ENCODE measurements at places on chromosomes 6 and 20. TPM values are rescaled to one million over a fixed set of nuclear protein-coding genes. Genes with fewer than 3 reads are reported as not detected.

DNA sequence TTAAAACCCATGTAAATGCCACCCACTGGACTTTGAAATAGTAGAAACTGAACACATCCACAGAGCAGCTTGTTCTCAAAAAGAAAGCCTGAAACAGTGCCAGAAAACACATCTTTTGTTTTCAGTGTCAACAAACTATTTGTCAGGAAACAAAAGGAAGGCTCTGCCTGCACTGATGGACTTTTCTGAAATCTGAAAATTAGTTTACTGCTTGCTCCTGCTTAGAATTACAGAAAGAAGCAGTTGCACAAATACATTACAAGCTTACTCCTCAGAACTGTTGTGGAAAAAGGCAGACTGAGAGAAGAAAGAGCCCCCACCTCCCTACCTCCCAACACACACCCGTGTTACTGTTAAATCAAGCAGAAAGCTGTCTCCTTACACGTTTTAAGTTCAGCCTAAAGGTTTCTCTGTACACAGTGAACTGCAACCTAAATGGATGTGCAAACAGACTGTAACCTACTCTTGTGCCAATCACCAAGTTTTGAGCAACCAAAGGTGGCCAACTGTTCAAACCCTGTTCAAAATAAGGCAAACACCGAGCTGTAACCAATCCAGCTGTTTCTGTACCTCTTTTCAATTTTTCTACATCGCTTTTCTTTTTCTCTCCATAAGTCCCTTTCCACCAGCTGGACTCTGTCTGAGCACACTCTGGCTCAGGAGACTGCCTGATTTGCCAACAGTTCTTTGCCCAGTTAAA lies 43.7 kb downstream of the FRK start:
- DNase-seq, result no peak

DNA sequence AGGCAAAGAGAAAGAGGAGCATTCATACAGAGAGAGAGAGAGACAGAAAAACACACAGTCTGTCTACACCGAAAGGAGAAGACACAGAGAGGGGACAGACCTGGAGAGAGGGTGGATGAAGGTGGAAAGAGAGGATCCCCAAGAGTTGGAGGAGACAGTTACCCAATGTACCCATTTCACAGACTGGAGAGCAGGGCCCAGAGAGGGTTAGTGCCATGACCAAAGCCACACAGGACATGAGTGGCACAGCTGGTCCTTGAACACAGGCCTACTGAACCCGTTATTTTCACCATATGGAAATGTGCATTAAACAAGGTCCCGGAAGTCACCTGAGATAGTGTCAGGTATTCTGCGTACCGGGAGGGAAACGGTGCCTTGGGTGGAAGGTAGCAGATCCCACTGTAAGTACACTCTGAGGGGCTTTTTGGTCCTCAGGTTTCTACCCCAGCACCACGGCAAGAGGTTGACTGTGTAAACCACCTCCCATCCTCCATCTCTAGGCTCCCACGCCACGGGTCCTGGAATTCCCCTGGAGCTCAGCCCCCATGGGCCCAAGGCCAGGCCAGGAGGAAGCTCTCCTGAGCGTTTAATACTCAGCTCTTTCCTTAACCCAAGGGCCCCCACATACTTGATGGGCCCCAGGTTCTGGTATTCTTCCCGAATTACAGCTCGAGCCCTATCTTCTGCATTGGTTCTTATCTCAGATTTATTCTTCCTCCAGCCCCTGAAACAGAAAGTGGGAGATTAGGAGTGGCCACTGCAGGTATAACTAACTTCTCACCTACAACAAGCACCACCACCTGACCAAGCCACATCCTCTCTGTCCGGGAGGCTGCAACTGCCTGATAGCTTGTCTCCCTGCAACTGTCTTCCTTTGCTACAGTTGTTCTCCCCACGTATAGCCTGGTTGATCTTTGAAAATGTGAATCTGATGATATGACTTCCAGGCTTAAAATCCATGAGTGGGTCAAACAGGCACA lies 38.4 kb upstream of the OCSTAMP start:
- peak; percentile 5 for DNase-seq

The RAMACL gene
- 0.52 TPM for total RNA-seq

The ZC2HC1B gene
- total RNA-seq, result not detected

The SLC17A9 gene
- total RNA-seq, result 0.22 TPM

DNA sequence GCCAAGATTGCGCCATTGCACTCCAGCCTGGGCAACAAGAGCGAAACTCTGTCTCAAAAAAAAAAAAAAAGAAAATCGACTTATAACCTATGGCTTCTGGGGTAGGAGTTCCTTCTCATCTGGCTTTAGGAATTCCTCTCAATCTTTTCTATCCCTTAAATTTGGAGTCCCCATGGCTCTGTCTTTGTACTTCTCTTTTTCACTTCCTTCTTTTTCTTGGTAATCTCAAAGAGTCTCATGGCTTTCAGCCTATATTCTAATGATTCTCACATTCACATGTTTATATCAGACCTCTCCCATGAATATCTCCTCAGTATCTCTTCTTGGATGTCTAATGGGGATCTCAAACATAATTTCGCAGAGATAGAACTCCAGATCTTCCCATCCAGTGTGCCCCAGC lies 42.8 kb upstream of the RALGAPA2 start:
- DNase-seq, result no peak

- DNase-seq, result no peak
These were observed 2.8 kb upstream of the BTN3A3 start for GRCh38 chr6:26437550-26437949.

GRCh38 chr20:23009636-23010035 lies 25.5 kb upstream of the SSTR4 start:
- DNase-seq, result no peak

The GRM4 gene
- total RNA-seq, result not detected

GRCh38 chr6:161959072-161959471 lies 685.2 kb upstream of the AGPAT4 start:
- no peak for DNase-seq

DNA sequence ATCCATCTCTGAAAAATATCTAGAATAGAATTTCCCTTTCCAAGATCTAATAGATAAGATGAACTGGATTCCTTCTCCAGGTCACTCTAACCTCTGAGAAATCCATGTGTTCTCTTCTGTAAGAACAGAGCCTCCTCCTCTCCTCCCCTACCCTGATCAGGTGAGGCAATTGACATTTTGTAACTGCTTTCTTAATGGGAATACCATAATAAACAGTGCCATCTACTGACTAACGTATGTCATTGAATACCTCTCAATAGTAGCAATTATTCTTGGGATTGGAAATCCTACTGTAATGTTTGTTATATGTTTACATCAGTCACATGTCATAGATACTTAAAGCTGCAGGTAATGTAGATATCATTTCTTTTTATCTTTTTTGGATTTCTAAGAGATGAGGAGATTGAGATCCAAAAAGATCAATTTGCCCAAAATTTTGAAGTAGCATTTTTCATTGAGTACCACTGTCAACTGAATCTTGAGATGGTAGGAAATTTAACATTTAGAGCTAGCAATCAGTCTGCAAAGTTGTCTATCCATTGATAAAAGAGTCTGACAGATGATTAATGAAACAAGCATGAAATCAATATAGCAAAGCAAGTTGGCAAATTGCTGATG lies 365.8 kb upstream of the HSF2 start:
- DNase-seq, result no peak

The MYB gene
- total RNA-seq, result 0.95 TPM

DNA sequence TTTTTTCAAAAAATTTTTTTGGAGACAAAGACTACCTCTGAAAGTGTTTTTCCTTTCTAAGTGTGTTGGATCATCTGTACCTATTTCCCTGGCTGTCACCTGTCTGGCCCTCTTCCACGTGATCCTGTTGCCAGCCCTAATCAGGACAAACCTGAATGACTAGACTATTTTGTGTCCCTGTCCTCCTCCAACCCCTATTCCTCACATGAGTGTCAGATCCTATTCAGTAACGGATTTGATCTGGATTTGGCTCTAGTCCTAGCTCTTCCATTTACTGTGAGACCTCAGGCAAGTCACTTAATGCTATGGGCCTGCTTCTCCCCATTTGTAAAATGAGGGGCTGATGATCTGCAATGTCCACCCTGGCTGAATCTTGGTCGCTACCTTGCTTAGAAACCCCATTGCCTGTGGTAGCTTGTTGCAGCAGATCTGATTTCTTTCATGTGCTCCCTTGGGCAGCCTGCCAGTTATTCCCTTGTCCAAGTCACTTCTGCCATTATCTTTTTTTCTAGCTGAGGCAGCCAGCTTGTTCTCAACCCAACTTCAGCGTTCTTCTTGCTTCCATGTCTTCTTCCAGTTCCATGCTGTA lies 4.8 kb downstream of the PHF20 start:
- DNase-seq, result peak; percentile 51

DNA sequence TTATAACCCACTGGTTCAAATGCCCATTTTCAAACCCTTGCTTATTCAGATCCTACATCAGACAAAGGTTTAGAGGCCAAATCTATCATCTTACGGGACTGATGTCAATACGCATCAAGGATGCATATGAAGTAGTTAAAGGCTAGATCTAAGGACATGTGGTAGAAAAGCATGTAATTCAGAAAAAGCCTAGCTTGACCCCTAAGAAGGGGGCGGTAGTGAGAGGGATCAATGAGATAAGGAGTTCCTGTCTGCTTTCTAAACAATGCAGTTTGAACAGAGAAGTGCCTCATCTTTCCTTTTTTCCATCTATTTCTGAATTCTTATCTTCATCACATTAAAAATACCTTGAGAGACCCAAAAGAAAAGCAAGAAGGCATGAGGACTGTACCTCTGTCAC lies 237.7 kb downstream of the ARHGAP18 start:
- no peak for DNase-seq

- no peak for DNase-seq
These were observed 155.8 kb upstream of the AFDN start for GRCh38 chr6:167670938-167671338.

DNA sequence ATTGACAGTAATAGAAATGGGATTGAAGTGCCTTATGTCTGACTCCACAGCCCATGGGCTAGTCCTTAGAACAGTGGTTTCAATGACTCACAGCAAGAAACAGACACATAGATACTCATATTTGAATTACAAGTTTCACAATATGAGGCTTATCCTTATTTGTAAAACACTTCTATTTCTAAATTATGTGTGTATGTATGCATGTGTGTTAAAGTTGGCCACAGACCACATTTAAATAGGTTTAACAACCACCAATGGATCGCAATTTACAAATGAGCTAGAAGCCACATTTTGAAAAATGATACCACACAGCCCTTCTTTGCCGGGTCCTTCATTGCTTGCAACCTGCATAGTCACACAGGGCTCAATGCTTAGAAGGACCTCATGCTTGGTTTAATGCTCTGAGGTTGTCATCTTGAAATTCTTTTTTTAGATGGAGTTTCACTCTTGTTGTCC lies 157.8 kb upstream of the PREP start:
- no peak for DNase-seq

DNA sequence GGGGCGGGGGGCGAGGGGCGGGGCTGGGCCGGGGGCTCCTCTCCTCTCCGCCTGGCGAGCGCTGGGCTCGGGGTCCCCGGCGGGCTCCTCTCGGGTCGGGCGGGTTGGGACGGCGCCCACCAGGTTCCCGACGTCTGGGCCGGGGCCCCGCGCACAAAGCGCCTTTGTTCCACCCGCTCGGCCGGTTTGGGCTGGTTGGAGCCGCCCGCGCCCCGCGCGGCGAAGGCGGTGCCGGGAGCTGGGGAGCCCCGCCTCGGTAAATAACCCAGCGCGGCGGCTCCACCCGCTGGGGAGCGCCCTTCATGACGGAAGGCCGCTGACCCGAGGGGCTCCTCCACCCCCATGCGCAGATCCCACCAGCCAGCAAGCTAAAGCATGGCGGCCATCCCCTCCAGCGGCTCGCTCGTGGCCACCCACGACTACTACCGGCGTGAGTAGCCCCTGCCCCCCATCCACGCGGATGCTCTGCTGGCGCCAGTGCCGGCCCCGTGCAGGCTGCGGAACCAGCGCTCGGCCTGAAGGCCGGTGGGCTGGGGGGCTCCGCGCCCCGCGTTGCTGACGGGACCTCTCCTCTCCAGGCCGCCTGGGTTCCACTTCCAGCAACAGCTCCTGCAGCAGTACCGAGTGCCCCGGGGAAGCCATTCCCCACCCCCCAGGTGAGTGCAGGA lies 503 bp downstream of the PPDPF start:
- peak; percentile 62 for DNase-seq

GRCh38 chr6:10391799-10392198 lies 23.1 kb downstream of the TFAP2A start:
- no peak for DNase-seq

DNA sequence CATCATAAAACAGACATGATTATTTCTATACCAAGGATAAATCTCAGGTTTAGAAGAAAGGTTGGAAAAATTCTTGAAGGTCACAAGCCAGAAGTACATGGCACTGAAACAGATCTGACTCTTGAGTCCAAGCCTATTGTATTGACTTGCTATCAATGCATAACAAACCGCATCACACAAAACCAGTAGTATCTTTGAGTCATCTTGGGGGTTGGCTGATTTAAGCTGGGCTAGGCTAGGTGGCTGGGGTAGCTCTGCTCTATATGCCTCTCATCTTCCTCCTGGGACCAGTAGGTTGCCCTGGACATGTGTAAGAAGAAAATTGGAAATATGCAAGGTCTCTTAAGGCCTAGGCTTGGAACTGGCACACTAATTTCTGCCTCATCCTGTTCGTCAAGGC lies 37.0 kb upstream of the RAB23 start:
- no peak for DNase-seq

DNA sequence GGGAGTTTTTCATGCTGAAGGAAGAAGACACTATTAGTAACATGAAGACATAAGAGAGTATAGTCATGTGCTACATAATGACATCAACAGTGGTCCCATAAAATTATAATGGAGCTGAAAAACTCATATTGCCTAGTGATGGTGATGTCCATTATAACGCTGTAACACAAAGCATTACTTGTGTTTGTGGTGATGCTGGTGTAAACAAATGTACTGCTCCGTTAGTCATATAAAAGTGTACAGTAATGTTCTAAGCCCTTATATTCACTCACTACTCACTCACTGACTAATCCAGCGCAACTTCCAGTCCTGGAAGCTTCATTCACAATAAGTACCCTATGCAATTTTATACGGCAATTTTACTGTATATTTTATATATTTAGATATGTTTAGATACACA lies 26.8 kb upstream of the ASF1A start:
- no peak for DNase-seq

GRCh38 chr6:139364302-139364981 lies 10.0 kb downstream of the CITED2 start:
- DNase-seq, result peak; percentile 65

Data from PC-9 (cell line).